ENCODE measurements at places on chromosomes 12 and 14. TPM values are rescaled to one million over a fixed set of nuclear protein-coding genes. Genes with fewer than 3 reads are reported as not detected.

FGF23 gene
- 4.3 TPM for total RNA-seq

GRCh38 chr14:55782166-55782565, 202.2 kb downstream of the KTN1 start:
- peak; percentile 48 for DNase-seq

DNA sequence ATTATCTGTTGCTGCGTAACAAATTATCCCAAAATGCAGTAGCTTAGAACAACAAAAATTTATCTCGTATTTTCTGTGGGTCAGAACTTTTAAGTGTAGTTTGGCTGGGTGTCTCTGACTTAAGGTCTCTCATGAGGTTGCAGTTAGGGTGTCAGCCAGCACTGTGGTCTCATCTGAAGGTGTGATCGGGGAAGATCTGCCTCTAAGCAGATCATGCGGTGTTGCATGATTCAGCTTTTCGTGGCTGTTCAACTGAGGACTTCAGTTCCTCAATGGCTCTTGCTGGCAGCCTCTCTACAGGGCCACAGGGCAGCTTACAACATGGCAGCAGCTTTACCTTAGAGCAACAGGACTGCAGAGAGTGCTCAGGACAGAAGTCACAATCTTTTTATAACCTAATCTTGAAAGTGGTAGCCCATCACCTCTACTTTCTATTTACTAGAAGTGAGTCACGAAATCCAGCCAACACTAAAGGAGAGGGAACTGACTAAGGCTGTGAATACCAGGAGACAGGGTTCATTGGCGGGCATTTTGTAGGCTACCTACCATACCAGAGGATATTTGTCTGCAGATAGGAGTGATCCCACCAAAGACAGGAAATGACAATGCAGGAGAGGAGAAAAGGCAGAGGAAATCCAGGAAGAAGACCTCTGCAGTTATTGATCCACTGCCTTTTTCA, 1.8 kb upstream of the TMPRSS12 start:
- no peak for DNase-seq

DNA sequence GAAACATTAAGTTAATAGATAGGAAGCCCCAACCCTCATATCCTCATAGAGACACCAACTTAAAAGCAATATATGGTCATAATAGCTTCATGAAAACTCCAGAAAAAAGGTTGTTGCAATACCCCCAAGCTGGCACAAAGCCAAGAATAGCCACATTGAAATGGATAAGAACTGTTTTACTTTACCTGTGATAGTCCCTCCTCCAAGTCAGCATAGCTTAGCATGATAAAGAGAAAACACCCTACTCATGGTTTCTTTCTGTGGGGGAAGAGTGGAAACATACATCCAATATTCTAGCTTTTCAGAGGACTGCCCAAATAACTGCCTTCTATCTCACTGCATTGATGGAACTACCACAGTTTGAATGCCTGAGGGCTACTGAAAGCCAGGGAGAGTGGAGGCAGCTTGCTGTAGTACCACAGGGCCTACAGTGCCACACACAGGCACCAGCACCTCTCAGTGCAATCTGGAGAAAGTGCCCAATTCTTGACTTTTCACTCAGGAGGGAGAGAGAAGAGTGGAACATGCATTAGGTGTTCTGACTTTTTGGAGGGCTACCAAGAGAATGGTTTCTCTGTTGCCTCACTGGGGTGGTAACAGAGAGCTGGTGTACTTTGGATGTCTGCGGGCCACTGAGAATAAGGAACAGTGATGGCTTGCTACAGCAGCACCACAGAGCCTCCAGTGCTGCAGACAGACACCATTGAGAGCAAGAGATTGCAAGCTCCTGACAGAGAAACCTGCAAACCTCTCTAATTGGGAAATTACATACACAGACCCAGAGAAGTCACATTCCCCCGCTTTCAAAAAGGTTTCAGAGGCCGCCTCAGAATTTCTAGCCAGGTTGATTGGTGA, 157.1 kb upstream of the GARIN2 start:
- DNase-seq = no peak

DNA sequence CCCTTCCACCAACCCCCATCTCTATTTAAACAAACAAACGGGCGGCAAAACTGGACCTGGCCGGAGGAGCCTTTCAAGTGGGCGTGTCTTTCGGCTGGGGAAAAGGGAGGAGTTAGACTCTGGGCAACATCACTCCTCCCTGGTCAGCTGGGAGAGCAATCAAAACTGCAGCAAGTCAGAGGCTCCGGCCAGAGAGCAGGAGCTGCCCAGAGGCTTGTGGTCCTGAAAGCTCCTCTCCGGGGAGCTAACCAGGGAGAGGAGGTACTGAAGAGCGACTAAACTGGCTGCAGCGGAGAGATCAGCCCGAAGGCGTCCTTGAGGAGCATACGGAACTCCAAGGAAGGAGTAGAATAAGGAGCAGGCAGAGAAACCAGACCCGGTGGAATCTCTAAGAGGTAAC, at the start of gene NEUROD4:
NEUROD4 (plus strand) TSS at position 191 of the 400 bp plus-strand sequence. CDS start 6,466 bp downstream, outside the sequence.
- peak; percentile 70 for DNase-seq

Data from umbilical cord (tissue), 2 donors.